ENCODE measurements at places on chromosomes 12 and 14.

DNA sequence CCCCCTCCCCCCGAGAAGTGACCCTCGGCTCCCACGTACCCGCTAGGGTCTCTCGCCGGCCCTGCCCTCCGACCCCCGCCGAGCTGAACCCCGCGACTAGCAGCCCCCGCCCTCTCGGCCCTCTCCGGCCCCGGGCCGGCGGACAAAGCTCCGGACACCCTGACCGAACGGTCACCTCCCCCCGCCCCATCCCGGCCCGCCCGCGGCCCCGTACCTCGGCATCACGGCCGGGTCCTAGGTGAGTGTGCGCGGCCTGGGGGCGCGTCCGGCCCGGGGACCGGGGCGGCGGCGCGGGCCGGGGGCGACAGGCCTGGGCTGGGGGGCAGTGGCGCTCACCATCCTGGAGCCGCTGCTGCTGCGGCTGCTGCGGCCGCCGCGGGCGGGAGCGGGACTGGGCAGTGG lies at the start of gene FIGNL2:
Gene FIGNL2, minus strand, starts transcription at position 393 of the 402 bp plus-strand sequence. CDS start 26,305 bp downstream, outside the sequence.
- no peak for DNase-seq

DNA sequence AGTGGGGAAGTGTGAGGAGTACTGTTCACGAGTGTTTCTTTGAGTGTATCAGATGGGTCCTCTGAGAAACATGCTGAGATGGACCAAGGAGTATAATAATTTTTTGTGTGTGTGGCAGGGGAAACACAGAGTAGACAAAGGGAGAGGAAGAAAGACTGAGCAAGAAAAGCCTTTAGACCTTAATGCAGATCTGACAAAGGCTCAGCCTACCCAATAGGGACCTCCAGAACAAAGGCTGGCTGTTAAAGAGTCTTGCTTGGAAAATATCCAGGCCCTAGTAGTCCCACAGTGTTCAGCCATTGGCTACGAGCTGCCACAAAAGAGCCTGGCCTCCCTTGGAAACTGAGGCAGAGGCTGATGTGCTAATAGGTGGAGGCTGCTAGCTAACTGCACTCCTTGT lies 13.5 kb downstream of the COQ5 start:
- no peak for DNase-seq

- DNase-seq = no peak
Observed at GRCh38 chr14:26598081-26598671, 343 bp upstream of the NOVA1 start.

- no peak for DNase-seq
Observed at GRCh38 chr14:99116741-99117295, 155.2 kb downstream of the BCL11B start.
